Stimulated activated CD4-positive, alpha-beta T cell treated with anti-CD3 and anti-CD28 coated beads, Interleukin-1b, Interleukin-23, amount 100 ng/mL, for 1 hour (primary cell): ENCODE measurements at places on chromosomes 2 and 18.

DNA sequence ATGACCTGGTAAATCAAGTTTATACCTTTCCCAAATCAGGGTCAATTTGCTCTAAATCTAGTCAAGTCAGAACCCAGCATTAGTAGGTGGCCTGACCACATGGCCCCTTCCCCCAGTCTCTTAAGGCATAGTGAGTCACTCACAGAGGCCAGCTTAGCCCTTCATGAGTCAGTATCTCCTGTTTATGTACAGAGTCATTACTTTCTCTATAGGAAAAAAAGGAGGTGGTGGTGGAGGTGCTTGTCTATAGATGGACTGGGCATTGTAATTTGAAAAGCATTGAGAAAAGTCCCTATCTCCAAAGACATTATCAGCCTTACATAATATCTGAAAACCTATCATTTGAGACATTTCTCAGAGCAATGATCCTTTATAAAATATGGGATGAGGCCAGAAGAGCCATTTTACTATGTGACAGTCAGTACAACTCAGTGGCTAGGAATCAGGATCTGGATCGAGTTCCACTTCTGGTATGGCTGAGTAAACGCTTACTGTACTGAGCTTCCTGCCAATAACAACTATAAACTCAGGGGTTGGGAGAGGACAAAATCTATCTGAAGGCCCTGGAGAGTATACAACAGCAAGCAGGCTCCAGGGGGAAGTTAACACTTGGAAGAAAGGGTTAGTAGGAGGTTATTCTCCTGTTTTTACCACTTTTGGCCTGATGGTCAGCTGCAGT lies 22.5 kb upstream of the SIGLEC15 start:
- DNase-seq = no peak

GRCh38 chr2:151972241-151973012 lies 126.4 kb downstream of the CACNB4 start:
- DNase-seq = no peak

DNA sequence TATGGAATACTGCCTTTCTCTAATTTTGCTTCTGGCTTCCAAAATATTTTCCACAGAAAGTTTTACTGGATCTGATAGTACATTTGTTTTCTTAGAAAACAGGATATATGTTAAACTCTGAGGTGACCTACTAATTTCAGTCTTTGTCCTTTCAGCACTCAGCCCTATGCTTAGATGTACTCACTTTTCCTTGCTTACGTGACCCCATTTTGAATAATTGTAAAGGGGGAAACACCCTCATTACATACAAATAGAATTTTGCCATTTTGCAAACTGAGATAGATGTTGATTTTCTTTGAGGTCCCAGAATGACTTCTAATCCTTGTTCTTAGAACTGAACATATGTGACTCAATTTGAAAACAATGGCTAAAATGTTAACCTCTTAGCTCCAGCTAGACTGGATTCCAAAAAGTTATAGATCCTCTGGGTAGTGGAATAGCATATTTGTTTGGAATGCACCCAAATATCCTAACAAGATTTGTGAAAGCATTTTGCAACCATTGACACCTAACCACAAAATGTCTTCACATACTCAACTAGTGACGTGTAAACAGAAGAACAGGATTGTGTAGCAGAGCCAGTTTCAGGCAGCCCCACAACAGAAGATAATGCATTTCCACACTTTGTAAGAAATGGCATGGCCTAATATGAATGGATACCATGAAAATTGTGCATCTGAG lies 44.8 kb upstream of the EHBP1 start:
- DNase-seq = no peak

DNA sequence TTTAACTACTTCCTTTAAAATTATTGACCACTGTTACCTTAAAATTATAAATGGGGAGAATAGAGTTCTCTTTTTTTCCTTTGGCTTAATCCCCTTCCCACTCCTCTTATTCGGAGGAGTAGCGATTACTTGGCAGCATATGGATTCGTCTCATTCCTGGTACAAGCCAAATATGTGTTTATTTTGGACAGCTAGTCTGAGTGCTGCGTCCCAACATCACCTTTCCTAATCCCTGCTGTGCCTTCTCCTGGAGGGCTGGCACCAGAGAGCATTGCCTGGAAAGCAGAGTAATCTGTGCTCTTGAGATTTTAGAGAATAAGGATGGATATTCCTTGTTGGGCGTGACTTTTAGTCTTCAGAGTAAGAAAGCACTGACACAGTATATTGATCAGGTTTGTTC lies 185.6 kb downstream of the AGAP1 start:
- no peak for DNase-seq

GRCh38 chr2:232993231-232993821 lies 19.7 kb downstream of the NGEF start:
- DNase-seq = no peak

DNA sequence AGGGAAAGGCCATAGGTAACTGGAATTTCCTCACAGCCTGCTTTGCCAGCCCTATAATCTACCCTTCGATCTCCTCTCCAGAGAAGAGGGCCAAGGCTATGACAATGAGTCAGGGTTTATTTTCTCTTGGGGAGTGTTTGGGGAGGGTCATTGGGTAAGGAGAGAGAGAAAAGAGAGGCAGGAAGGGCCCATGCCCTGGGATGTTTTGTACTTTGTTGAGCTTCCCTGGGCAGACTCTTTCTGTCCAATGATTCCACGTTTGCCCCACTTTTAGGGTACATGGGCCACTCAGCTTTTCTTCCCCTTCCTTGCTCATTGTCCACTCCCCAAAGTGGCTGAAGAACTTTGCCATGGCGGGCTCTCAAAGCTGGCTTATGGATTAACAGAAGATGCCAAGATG lies 224.2 kb downstream of the ALK start:
- no peak for DNase-seq

- no peak for DNase-seq
These were observed 286.9 kb downstream of the INSIG2 start for GRCh38 chr2:118374974-118375755.

GRCh38 chr2:191081411-191082155 lies 67.6 kb upstream of the STAT1 start:
- no peak for DNase-seq

- no peak for DNase-seq
These were observed 82.4 kb downstream of the GFPT1 start for GRCh38 chr2:69304656-69305055.

GRCh38 chr2:176080540-176081375 lies 3.0 kb downstream of the EVX2 start:
- DNase-seq = no peak

DNA sequence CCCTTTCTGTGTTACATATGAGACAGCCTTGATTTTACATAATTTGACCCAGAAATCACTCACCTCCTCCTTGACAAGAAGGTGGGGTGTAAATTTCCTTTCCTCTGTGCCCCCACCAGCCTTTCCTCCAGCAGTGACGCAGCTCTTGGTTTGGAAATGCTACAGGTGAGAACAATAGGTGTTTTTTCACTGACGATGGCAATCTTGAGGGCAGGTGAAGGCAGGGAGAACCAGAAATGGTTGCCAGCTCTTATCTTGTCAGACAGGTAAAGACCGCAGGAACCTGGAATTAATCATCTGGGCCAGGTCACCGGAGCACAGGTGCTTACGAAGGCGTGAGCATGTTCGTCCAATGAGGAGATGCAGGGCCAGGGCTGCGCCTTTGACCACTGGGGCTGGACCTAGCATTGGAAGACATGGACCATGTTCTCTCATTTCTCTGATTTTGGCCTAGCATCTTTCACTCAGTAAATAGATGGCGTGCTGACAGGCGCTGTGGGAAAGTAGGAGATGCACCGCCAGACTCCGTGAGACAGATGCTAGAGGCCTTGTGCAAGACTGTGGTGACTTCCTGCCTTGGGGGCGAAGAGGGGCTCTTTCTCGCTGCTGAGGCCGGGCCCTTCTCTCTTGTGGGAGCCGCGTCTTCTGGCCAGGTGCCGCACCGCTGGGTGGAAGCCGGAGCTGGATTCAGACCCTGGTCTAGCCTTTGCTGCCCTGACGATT lies 4.0 kb downstream of the CIDEA start:
- no peak for DNase-seq

GRCh38 chr2:26020231-26020640 lies 13.6 kb upstream of the RAB10 start:
- no peak for DNase-seq

- no peak for DNase-seq
These were observed 165.2 kb upstream of the BCL2L11 start for GRCh38 chr2:110955556-110955955.

- peak; percentile 20 for DNase-seq
These were observed 21.1 kb upstream of the LYPD6B start for GRCh38 chr2:149017116-149017985.

- DNase-seq = no peak
These were observed 95.3 kb upstream of the GLS start for GRCh38 chr2:190785334-190785733.

DNA sequence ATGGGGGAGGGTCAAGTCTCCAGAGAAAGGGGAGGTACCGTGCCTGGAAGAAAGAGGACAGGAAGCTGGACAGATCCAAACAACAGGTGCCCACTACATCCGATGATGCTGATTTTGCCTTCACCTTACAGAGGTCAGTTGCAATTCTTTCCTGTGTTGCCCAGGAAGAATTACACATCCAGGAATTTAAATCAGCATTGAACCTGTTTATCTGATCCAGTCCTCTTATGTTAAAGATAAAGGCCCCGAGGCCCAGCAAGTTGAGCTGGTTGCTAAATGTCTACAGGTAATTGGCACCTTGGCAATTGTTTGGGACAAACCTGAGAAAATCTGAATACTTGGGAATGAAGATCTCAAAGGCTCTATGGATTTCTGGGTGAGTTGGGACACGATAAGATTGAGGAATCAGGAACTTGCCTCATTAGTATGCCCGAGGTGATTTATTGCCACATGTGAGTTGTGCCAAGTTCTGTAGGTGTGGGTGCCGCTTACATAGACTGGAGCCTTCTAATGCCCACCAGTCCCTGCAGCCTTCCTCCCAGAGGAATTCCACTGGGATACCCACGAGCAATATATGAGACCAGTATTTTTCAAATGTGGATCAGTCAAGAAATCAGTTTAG lies 6.9 kb upstream of the CNNM4 start:
- no peak for DNase-seq

GRCh38 chr2:8539743-8540551 lies 141.9 kb upstream of the ID2 start:
- DNase-seq = no peak

- DNase-seq = no peak
These were observed 125.3 kb downstream of the SH3RF3 start for GRCh38 chr2:109254174-109254904.

- no peak for DNase-seq
These were observed 264.0 kb upstream of the EPHA4 start for GRCh38 chr2:221836095-221836494.

- no peak for DNase-seq
These were observed 33.0 kb upstream of the GATA6 start for GRCh38 chr18:22136395-22136794.

- no peak for DNase-seq
These were observed 56.3 kb upstream of the SPOPL start for GRCh38 chr2:138445227-138445626.

DNA sequence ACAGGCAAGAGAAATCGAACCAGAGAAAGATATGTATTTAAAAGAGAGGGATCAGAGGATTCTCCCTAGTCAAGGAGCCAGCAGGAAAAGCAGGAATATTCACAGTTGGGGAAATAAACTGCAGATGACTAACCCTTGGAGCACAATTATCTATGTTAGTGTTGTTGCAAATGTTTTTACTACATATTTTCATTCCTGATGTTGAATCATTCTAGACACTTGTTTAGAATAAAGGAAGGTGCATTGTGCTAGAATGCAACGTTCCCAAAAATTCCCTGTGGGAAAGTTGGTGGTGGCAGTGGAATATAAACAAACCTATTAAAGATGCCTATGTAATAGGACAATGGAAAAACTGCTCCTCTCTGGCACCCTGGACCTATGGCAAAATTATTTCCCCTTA lies 63.3 kb downstream of the DTNA start:
- no peak for DNase-seq

- DNase-seq = no peak
These were observed 178.8 kb upstream of the HDAC4 start for GRCh38 chr2:239579524-239580198.

DNA sequence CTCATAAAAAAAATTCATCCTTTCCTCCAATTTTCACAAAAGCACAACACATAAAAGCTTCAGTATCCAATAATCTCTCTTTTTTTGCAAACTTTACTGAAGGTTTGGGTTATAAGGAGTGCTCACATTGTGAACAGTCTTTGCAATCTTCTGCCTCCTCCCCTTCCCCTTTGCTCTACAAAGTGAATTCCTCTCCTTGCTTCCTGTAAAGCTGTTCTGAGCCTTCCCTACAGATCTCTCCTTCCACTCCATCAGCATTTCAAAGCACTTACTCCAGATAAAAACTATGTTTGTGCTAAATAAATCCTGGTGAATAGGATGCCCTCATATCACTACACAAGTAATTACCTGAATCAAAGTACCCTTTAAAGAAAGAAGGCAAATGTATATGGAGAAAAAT lies 4.6 kb upstream of the PDK1 start:
- no peak for DNase-seq

DNA sequence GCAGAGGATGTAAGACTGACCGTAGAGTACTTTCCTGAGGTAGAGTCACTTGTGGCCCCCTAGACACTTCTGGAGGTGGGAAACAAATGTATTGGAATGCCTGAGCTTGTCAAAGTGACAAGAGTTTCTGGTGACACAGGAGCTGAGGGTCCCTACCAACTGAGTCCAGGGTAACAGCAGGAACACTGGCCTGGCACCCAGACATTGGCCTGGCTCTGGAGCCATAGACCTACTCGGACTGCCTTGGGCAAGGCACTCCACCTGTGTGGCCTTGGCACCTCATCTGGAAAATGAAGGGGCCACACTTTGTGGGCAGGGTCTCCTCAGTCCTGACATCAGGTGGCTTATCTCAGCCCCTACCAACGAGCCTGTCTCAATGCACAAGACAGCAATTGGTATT lies 398.2 kb upstream of the CELF4 start:
- no peak for DNase-seq

DNA sequence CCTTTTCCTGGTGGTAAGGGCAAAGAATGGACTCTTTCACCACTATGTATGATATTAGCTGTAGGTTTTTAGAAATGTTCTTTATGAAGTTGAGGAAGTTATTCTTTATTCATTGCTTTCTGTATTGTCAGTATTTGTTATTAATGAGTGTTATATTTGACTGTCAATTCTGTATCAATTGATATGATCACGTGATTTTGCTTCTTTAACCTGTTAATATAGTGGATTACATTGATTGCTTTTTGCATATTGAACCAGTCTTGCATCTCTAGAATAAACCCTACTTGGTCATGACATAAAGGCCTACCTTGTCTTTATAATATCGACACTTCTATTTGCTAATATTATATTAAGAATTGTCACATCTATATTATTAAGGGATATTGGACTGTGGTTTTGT lies 18.3 kb upstream of the ST6GAL2 start:
- DNase-seq = no peak

GRCh38 chr2:73704285-73704684 lies 32.9 kb downstream of the TPRKB start:
- DNase-seq = no peak

- no peak for DNase-seq
These were observed 286.0 kb downstream of the LPIN1 start for GRCh38 chr2:12032398-12032797.

DNA sequence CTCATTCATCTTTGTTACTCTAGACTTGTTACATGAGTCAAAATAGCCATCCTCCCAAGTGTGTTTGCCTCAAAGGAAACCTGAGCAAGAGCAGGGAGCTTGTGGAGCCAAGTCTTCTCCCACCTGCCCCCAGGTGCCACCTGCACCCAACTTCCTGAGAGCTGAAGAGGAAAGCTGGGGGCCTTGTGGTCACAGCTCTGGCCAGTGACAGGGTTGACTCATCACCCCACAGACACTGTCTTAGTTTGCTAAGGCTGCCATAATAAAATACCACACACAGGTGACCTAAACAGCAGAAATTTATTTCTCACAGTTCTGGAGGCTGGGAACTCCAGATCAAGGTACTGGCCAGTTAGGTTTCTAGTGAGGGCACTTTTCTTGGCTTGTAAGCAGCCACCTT lies 99.6 kb downstream of the TPGS2 start:
- DNase-seq = no peak
